ENCODE measurements at places on chromosomes 2 and 18.

DNA sequence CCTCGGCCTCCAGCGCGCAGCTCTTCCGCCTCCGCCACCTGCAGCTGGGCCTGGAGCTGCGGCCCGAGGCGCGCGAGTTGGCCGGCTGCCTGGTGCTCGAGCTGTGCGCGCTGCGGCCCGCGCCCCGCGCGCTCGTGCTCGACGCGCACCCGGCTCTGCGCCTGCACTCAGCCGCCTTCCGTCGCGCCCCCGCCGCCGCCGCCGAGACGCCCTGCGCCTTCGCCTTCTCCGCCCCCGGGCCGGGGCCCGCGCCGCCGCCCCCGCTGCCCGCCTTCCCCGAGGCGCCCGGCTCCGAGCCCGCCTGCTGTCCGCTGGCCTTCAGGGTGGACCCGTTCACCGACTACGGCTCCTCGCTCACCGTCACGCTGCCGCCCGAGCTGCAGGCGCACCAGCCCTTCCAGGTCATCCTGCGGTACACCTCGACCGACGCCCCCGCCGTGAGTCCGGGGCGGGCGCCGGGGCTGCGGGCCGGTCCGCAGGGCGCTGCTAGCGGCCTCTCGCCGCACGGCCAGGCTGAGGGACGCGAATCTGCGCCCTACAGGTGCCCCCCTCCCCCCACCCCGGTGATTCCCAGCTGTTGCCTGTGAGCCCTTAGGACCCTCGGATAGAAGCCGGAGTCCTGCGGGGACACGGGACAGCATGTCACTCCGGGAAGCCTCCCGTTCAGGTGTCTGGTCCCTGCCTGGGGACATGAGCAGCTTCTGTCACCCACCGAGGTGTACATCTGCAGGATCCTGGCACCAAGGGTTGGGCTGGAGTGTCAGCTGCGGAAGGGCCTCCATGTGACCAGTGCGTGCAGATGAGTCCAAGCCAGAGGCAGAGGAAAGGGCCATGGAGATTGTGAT is 616 bp downstream of the RNPEPL1 start:
- peak; percentile 42 for DNase-seq

GRCh38 chr2:70305531-70305930 is 3.7 kb upstream of the FAM136A start:
- no peak for DNase-seq

DNA sequence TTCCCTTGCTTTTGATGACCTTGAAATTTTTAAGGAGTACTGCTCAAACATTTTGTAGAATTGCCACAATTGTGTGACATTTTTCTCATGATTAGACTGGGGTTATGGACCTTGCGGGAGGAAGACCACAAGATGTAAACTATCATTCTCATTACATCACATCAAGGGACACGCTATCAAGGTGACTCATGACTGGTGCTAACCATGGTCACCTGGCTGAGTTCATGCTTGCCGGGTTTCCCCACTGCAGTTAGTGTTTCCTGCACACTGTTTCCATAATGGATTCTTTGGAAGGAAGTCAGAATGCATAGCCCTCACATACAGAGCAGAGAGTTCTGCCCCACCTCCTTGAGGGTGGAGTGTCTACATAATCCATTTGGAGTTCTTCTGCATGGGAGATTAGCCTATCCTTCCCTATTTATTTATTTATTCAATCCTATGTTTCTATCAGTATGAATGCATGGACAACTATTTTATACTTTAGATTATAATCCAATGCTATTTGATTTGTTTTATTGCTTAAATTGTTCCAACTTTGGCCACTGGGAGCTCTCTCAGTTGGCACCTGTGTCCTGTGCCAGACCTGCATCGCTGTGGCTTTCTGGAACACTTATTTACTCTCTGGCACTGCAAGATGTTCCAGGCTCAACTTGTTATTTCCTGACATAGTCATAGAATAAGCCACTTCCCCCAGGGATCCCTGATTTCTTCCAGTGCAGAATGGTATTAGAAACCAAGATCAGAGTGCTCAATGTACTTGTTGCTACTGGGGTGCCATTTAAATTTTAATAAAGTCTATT is 6.0 kb downstream of the MC2R start:
- no peak for DNase-seq

DNA sequence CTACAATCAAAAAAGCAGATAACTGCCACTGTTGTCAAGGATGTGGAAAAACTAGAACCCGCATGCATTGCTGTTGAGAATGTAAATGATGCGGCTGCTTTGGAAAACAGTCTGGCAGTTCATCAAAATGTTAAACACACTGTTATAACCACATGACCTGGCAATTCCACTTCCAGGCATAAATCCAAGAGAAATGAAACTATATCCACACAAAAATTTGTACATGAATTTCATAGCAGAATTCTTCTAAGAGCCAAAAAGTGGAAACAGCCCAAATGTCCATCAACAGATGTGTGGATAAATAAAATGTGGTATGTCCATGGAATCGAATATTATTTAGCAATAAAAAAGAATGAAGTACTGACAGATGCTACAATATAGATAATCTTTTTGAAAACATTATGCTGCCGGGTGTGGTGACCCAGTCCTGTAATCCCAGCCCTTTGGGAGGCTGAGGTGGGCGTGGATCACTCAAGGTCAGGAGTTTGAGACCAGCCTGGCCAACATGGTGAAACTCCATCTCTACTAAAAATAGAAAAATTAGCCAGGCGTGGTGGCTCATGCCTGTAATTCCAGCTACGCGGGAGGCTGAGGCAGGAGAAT is 32.0 kb downstream of the ERCC3 start:
- DNase-seq: no peak

- DNase-seq: no peak
Measured at GRCh38 chr2:150166313-150167051, 321.0 kb downstream of the RND3 start.

- DNase-seq: no peak
Measured at GRCh38 chr2:12555012-12555645, 161.6 kb upstream of the TRIB2 start.

Data from Caco-2 (cell line).